ENCODE measurements at places on chromosomes 1 and 21.

DNA sequence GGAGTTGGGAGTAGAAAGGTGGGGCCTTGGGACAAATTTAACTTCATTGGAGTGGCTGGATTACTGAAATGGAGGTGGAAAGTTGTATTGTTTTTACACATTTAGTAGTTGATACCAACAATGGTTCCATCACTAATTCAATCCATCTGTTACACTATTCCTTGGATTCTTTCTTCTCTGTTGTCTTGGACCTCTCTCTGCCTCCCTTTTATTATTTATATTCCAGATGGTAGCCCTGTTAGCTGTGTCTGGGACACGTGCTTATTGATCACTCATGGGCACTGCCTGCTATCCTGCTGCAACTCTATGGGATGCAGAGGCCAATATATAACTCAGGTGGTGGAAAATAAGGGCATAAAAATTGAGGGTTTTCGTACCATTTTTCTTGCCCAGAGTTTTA, 346.3 kb downstream of the PAPPA2 start:
- no peak for DNase-seq

DNA sequence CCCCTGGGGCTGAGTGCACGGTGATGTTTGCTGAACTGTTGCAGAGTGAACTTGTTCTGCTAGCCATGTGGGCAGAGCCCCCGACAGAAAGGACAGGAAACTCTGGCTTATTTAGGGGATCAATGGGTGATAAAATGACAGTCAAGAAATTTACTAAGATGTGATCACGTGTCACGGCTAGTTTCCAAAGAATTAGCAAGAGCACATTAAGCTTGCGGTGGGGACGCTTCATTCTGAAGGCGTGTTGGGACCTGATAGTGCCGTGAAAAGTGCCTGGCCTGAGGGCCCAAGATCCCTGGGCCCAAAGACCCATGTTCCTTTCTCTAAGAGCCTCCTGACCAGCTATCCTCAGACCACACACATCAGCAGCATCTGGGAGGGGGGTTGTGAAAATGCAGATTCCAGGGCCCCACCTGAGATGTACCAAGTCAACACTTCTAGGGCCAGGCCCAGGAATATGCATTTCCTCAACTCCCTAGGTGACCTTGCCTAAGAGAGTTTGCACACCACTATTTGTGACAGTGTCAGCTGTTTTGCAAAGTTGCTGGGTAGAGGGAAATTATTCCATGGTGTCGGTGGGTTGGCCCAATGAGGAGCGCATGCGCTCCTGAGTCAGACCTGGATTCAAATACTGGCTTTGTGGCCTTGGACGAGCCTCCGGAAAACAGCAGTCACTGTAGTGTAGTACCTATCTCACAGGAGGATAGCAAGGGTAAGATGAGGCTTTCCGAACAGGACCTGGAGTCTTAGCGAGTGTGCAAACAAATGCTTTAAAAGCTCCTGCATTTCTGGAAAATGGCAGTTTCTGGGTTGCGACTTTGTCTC, 77.5 kb downstream of the SPSB1 start:
- no peak for DNase-seq

DNA sequence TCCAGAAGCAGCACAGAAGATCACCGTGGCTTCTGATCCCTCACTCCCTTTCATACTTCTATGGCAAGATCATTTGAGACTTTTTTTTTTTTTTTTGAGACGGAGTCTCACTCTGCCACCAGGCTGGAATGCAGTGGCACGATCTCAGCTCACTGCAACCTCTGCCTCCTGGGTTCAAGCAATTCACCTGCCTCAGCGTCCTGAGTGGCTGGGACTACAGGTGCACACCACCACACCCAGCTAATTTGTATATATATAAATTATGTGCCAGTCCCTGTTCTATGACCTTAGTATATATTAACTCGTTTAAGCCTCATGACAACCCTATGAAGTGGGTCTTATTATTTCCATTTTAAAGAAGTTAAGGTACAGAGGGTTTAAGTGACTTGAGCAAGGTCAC, 298.5 kb downstream of the VAV3 start:
- DNase-seq, result no peak

- peak; percentile 83 for DNase-seq
Observed at GRCh38 chr1:20496241-20496661, 10.2 kb upstream of the CAMK2N1 start.

DNA sequence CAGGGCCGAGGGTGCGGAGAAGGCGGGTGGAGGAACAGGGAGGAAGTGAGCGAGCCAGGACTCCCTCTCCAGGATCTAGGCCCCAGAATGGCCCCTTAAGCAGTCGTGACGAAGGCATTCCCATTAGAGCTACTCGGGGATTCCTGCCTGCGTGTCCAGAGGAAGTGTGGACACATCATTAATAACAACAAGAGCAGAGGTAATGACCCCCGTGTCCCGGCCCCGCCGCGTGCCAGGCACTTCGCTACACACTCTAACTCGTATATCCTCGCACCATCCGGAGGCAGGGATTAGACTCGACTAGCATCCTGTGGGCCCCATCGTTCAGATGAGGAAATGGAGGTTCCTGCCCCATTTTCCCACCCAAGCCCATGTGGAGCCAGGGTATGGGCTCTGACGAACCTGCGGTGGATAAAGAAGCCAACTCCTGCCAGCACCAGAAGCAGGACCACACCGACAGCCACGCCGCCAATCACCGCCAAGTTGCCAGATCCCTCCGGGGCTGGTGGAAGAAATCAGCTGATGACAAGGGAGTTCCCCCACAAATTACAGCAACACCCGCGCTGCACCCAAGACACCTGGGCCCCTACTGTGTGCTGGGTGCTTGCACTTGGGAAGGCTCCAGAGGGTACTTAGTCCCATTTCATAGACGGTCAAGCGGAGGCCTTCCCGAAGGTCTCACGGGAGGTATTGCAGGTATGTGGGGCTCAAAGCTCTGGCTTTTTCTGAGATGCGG, 21.6 kb downstream of the EPHA2 start:
- DNase-seq, result no peak

DNA sequence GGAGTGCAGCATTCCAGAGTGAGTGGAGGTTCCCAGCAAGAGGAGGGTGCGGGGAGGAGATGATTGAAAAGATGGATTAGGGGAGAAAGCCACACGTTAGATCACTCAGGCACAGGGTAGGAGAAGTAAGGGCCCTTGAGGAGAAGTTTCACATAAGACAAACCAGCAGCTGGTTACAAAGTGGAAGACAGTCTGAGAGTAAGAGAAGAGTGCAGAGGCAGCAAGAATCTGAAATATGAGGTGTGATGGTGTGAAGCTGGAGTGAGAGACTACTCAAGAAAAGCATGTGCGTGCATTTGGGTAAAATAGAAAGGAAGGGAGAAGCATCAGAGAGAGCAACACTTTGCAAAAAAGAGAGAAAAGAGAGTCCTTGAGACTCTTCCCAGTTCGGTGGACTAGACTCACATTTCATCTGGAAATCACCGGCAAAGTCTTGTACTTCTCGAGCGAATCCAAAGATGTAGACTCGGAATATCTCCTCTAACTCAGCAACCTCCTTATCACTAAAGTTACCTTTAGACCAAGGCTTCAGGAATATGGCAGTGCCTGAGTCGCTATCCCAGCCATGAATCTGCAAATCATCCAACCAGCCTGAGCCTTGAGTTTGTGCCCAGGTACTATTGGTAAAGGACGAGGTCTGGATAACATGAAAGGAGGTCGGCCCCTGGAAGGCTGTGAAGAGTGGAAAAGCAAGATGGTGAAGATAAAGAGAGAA, 783 bp downstream of the CD1B start:
- no peak for DNase-seq

DNA sequence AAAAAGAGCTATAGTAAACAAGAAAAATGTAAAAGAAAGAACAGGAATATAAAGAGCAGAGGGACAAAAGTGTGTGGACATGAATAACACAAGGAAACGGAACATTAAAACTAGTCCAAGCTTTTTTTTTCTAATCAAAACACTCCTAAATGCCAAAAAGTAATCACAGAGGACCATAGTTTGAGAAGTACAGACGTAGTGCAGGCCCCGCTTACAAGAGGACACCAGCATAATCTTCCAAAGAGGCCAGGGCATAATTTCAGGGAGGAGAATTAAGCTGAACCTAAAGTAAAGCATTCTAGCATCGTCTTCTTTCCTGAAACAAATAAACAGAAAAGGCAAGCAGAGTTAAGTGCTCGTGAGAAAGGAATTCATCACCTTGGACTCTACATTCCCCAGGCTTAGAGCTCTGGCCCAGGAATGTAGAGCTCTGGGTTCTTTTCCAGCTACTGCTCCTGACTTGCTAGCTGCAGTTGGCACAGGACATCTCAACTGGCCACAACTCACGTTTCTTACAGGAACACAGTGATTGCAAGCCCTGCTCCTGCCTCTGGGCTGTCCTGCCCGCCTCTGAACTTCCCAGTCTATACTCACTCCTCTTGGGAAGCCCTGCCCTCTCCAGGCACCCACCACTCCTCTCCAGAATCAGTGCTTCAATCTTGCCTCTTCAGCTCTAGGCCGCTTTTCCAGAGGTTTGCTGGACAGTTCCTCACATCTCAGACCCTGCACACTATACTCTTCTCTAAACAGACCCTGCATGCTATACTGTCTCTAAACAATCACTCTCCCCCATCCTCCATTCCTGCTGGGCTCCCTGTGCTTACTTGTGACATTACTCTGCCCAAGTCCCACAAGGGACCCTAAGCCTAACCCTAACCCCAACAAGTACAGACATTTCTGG, 9.8 kb downstream of the RGS8 start:
- DNase-seq, result peak; percentile 14

- peak; percentile 47 for DNase-seq
Observed at GRCh38 chr1:7366286-7366954, 404.7 kb upstream of the VAMP3 start.

GRCh38 chr1:205508227-205508714, 3.8 kb downstream of the CDK18 start:
- DNase-seq, result no peak

DNA sequence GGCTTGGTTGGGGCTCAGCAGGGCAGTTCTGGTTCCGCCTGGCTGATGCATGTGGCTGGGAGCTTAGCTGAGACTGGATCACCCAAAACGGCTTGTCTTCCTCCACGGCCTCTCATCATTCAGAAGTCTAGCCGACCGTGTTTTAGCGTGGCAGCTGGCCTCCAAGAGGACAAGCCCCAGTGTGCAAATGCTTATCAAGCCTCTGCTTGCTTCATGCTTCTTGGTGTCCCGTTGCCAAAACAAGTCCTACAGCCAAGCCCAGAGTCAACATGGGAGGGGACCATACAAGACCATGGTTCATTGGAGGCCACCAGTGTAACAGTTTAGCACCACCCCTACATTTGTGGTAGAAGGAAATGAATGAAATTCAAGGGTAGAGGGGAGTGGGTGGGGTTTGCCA, 10.5 kb upstream of the KDF1 start:
- DNase-seq, result no peak

DNA sequence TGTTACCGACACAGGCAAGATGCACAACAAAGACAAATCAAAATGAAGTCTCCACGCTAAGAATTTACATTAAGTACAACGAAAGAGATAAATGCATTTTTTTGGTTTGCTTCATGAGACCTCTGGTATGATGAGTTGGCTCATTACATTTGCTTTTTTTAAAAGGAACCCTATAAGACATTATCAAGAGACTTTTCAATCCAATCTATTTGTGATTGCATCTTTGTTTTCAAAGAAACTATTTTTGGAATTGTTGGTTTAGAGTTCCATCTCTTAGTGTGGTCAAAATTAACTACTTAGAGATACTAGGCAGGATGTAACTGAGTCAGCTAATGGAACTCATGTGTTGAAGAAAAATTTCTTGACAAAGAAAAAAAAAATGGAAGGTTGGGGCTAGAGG, 200.1 kb downstream of the ZC3H11B start:
- no peak for DNase-seq

All from astrocyte of the spinal cord (primary cell).